ENCODE measurements at places on chromosomes 1 and 21.

DNA sequence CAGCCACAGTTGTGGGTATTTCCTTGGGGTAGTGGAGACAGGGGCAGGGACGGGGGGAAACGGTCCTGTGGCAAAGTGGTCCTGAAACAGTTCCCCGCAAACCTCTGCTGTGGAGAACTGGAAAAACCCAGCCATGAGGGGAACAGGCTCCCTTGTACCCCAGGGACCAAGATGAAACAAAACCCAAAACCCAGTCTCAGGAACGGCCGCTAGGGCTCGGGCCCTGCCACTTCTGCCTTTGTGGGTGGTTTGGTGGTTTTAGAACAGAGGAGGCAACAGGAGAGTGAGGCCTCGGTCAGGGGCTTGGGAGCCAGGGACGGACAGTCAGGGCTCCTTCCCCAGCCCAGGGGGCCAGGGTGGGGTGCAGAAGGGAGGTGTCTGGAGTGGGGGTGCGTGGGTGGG is 24.8 kb upstream of the EDN2 start:
- no peak for DNase-seq

DNA sequence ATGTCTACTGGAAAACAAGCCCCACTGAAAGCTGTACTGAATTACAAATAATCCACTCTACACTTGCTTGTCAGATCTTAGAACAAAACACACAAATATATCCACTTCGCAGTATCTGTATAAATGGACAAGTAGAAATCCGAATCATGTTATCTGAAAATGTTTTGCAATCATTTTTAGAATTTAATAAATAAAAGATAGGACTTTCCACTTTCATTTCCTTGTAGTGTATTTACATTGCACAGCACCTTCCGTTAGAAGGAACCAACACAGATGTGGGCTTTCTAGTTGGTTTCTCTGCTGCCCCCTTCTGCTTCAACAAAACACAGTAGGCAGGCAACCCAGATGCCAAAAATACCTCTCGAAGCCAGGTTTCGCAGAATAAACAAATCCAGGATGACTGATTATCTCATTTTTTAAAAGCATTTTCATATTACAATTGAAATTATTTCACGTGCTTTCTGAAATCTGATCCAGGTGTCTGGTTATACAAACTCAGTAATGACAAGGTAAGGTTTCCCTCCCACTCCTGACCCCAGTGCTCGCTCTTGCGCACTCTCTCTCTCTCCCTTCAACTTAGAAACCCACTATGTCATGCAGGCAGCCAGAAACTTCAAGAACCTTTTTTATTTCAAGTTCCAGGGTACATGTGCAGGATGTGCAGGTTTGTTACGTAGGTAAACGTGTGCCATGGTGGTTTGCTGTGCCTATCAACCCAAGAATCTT is 389.9 kb downstream of the SMYD3 start:
- DNase-seq: no peak

DNA sequence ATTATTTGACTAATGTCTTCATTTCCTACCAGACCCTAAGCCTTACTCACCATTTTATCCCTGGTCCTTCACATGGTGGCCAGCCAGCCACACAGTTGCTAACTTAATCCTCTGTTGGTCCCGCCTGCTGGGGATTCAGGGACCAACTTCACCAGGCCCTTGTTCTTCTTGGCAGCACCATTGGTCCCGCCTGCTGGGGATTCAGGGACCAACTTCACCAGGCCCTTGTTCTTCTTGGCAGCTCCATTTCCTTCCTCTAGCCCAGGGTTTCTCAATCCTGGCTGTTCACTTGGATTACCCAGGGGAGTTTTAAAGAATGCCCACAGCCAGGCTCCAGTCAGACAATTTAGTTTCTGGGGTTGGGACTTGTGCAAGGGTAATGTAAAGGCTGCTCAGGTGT is 233.1 kb upstream of the CSF3R start:
- no peak for DNase-seq

GRCh38 chr21:35256468-35256988 is 207.4 kb upstream of the RUNX1 start:
- no peak for DNase-seq

GRCh38 chr1:114462341-114462740 is 48.7 kb downstream of the TRIM33 start:
- no peak for DNase-seq

- DNase-seq: no peak
These were observed 10.8 kb downstream of the GPR3 start for GRCh38 chr1:27403065-27403726.

DNA sequence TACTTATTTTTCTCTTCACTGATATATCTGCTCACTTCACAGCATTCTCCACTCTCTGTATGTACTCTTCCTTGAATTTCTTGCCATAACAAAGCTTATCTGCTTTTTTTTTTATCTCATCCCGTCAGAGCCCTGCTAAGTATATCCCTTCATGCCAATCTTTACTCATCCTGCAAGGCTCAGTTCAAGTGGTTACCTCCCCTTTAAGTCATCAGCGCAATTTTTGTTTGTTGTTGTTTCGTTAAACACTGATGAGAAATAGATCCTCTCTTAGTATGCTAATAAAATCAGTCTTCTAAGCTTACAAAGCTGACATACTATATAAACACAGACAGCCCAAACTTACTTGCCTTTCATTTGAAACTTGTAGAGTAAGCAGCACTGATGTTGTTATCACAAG is 17.8 kb downstream of the COL24A1 start:
- DNase-seq: no peak

- DNase-seq: no peak
These were observed 21.2 kb downstream of the PTPN22 start for GRCh38 chr1:113850127-113850796.

GRCh38 chr1:8519167-8519566 is 201.3 kb downstream of the SLC45A1 start:
- DNase-seq: no peak

- no peak for DNase-seq
These were observed 260.6 kb downstream of the CACNA1E start for GRCh38 chr1:181743878-181744312.

GRCh38 chr1:52054496-52055065 is 410 bp downstream of the TXNDC12 start:
- DNase-seq: no peak

DNA sequence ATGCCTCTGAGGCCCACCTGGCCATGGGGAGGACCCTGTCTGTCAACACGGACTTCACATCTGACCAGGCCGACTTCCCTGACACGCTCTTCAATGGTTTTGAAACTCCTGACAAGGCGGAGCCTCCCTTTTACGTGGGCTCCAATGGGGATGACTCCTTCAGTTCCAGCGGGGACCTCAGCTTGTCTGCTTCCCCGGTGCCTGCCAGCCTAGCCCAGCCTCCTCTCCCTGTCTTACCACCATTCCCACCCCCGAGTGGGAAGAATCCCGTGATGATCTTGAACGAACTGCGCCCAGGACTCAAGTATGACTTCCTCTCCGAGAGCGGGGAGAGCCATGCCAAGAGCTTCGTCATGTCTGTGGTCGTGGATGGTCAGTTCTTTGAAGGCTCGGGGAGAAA is 101.8 kb downstream of the ADARB1 start:
- DNase-seq: no peak

- DNase-seq: no peak
These were observed 14.2 kb downstream of the PODN start for GRCh38 chr1:53076165-53076564.

- DNase-seq: no peak
These were observed 133.0 kb upstream of the VAMP3 start for GRCh38 chr1:7638078-7638477.

- no peak for DNase-seq
These were observed 147.8 kb upstream of the MAP1LC3C start for GRCh38 chr1:242146652-242147051.

GRCh38 chr1:68495968-68496679 is 758 bp downstream of the DEPDC1 start:
- DNase-seq: no peak

- no peak for DNase-seq
These were observed 51.7 kb downstream of the HUNK start for GRCh38 chr21:31924548-31924947.

DNA sequence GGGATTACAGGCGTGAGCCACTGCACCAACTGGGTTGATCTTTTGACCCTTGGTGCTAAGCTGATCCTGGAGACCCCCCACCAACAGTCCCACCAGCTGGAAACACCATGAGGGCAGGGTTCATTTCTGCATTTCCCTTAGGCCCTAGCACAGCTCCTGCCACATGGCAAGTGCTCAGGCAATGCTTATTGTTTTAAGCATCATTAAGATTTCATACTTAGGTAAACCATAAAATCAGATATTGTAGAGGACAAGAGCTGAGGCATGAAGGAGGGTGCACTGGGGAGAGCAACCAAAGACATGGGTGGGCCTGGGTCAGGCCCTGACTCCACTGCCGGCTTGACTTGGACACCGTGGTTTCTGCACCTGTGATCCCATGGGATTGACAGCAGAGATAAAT is 17.7 kb downstream of the CHIT1 start:
- DNase-seq: no peak

- no peak for DNase-seq
These were observed 505 bp downstream of the OLFML2B start for GRCh38 chr1:162023181-162023546.

- DNase-seq: no peak
These were observed 1.6 kb downstream of the VTCN1 start for GRCh38 chr1:117209094-117209493.

DNA sequence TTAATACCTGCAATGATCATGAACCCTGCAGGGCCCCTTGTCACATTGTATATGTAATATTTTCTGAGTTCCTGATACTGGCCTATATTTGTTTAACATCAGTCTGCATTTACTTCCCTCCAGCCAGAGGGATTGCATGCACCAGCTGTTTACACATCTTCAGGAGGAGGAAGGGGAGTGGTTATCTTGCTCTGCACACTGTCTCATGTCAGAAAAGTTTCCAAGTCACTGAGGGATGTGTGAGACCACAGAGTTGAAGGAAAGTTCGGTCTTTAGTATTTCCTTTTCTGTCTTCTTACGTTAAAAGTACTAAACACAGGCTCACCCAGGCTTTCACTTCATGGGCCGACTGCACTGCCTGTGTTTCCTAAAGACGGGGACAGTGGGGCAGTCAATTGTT is 574.1 kb downstream of the LMO4 start:
- peak; percentile 20 for DNase-seq

GRCh38 chr21:25925936-25926335 is 191.2 kb downstream of the GABPA start:
- no peak for DNase-seq

DNA sequence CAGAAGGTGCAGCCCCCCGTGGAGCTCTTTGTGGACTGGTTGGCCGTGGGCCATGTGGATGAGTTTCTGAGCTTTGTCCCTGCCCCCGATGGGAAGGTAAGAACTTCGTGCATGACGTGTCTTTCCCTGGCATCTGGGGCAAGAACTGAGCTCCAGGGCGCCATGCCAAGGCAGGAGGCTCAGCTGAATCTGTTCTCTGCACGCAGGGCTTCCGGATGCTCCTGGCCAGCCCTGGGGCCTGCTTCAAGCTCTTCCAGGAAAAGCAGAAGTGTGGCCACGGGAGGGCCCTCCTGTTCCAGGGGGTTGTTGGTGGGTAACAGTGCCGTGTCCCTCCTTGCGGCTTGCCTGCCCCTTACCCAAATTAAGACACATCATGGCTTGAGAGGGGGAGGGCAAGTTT is 27.7 kb downstream of the PADI3 start:
- DNase-seq: no peak

GRCh38 chr21:46171996-46172862 is 12.0 kb downstream of the SPATC1L start:
- no peak for DNase-seq

DNA sequence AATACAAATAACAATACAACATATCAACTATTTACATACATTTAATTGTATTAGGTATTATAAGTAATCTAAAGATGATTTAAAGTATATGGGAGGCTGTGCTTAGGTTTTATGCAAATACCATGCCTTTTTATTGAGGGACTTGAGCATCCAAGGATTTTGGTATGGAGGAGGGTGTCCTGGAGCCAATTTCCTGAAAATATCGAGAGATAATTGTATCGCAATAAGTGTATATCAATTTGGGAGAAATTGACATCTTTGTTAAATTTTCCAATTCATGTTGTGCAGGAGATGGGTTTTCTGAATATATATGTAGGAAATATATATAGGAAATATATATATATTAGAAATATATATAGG is 63.5 kb downstream of the ATP1A1 start:
- no peak for DNase-seq

DNA sequence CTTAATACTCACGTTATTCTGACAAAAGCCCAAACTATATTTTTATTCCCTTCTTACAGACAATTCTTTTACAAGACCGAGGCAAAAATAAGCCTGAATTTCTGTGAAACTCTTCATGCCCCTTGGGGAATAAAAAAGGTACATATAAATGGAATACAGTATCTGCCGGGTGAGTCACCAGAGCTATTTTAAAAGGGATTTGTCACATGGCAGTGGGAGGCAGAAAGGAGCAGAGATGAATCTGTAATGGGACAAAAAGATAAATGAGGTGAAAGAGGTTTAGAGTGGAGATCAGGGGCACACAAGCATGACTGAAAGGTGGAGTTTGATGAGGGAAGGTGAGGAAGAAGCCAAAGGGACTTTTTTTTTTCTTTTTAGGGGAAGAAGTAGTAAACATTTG is 8.8 kb downstream of the XCL1 start:
- no peak for DNase-seq

- DNase-seq: no peak
These were observed 3.3 kb downstream of the TXNIP start for GRCh38 chr1:145992958-145993617.

GRCh38 chr21:36321325-36322082 is 1.5 kb downstream of the MORC3 start:
- no peak for DNase-seq

DNA sequence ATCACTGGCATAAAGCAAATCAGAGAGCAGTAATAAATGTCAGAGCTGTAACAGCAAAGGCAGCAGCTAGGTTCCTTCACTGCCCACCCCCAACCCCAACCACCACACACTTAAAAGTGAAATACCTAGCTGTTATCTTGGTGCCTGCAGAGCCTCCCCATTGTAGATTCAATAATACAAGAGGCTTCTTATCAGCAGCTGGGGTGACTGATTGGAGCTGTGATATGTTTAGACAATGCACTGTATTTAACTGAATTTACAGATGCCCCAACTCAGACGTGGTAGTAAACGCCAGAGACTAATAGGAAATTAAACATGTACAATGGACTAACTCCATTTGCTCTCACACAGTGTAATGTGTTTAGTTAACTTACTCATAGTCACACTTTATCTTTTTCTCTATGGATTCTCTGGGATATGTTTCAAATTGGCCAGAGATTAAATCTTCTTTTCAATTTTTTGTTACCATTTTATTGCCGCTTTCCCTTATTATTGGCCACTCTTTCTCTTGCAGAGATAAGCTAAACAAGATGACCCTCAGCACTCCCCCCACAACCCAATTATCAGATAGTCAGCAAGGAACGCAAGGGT is 117.1 kb downstream of the ESRRG start:
- DNase-seq: no peak
